ENCODE measurements at places on chromosomes 16 and 17.
A peak's percentile ranks its signal among the peaks of the same experiment; 100 is the strongest.

DNA sequence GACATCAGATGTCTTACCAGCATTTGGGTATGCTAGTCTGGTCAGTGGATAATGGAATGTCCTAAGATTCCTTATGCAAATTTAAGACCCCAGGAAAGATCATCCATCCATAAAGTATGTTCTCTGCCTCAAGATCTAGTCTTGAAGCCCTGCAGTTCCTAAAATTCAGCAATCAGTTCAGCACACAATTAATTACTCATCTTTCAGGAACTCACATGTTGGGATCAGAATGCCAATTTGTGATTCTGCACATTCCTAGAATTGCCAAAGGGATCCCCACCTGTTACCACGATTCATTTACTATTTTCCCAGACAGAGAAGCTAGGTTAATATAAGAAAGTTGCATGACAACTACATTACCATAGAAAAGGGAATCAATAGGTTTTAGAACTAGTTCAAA lies 3.2 kb downstream of the OR2C1 start:
- DNase-seq, result no peak

GRCh38 chr17:64214950-64215349 lies 48.1 kb downstream of the TEX2 start:
- DNase-seq, result no peak

GRCh38 chr17:79188048-79188447 lies 113.4 kb downstream of the ENGASE start:
- DNase-seq, result no peak

- DNase-seq, result no peak
These were observed 14.9 kb downstream of the CMTM4 start for GRCh38 chr16:66681676-66682075.

GRCh38 chr17:9760266-9760665 lies 31.1 kb downstream of the DHRS7C start:
- DNase-seq, result no peak

DNA sequence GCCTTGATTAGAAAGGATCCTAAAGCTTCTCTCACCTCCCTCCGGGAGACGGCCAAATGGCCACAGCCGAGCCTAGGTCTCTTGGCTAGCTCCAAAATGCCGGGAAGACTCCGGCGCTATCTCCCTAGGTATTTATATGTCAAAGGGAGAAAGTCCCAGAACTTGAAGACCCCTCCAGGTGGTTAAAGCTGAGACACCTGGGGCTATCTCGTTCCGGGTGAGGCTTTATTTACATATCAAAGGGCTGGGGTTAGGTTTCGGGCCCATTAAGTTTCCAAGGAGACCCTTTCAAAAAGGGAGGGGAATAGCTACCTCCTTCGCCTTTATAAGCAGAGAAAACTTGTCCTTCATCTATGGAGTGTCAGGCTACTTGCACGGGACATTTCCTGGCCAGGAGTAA lies 70.9 kb upstream of the KIFC3 start:
- no peak for DNase-seq

- DNase-seq, result peak; percentile 2
These were observed 541 bp downstream of the ACACA start for GRCh38 chr17:37405955-37406634.

GRCh38 chr16:89691231-89691985 lies 4.9 kb downstream of the CDK10 start:
- DNase-seq, result no peak

DNA sequence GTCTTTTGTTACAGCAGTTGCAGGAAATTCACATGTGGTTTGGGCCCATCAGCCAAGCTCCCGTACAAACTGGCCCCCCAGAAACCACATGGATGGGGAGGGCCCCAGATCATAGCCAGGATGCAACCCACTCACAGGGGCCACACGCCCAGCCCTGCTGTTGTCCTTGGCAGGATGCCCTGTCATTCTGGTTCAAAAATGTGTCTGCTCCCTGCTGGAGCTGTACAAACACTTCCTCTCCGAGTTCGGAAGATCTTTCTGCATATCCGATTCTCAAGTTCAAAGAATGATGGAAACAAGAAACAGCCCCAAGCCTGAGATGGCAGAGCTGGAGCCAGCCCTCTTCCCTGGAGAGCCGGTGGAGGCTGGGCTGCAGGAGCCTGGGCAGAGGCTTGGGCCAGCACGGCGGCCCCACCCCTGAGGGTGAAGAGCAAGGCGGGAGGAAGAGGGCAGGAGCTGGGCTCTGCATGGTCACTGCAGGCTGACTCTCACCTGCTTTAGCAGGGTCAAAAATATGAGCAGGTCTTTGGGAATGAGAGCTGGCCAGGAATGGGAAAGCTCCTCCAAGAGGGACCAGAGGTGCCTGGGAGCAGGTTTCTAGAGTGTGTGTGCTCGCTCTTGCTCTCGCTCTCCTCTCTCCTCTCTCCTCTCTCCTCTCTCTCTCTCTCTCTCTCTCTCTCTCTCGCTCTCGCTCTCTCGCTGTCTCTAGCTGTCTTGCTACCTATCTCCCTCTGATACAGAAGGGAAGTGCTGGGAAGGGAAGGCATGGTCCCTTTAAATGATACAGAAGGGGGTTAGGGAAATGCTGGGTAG lies 34.7 kb upstream of the ENPP7 start:
- DNase-seq, result no peak

- no peak for DNase-seq
These were observed 41.5 kb downstream of the CYB5B start for GRCh38 chr16:69465881-69466280.

GRCh38 chr17:74512624-74513091 lies 18.6 kb downstream of the CD300LB start:
- no peak for DNase-seq

- no peak for DNase-seq
These were observed 5.1 kb downstream of the ZFPM1 start for GRCh38 chr16:88458039-88458772.

- DNase-seq, result no peak
These were observed 1403.8 kb upstream of the GOT2 start for GRCh38 chr16:60137891-60138290.

GRCh38 chr16:82260212-82260795 lies 90.3 kb upstream of the MPHOSPH6 start:
- no peak for DNase-seq

DNA sequence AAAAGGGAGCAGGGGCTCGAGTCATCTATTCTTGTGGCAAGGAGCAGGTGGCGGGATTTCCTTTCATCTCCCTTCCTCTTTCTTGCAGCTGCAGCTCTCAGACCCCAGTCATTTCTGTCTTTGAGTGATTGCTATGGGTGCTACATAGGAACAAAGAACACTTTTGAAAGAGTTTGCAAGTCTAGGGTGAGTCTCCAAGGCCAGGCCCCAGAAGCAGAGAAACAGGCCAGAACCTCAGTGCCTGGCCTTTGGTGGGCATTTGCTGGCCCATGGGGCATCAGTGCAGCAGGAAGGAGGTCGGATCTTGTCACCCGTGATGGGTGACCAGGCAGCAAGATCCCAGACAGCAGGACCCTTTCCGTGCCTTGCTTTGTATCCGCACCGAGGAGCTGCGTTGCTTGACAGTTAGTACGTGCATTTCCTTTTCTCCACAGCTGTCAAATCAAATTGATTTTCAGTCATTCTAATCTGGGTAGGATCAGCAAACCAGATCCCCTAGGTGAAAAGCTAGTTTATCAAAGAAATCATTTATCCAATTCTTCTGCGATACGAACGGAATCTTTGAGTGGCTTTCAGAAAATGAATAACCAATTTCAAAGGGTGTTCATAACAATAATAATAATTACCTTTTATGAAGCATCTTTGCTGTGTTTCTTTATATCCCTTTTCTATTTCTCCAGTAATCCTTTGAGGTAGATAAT lies 244.6 kb upstream of the MAF start:
- DNase-seq, result no peak

GRCh38 chr17:35148144-35148543 lies 527 bp downstream of the UNC45B start:
- no peak for DNase-seq

DNA sequence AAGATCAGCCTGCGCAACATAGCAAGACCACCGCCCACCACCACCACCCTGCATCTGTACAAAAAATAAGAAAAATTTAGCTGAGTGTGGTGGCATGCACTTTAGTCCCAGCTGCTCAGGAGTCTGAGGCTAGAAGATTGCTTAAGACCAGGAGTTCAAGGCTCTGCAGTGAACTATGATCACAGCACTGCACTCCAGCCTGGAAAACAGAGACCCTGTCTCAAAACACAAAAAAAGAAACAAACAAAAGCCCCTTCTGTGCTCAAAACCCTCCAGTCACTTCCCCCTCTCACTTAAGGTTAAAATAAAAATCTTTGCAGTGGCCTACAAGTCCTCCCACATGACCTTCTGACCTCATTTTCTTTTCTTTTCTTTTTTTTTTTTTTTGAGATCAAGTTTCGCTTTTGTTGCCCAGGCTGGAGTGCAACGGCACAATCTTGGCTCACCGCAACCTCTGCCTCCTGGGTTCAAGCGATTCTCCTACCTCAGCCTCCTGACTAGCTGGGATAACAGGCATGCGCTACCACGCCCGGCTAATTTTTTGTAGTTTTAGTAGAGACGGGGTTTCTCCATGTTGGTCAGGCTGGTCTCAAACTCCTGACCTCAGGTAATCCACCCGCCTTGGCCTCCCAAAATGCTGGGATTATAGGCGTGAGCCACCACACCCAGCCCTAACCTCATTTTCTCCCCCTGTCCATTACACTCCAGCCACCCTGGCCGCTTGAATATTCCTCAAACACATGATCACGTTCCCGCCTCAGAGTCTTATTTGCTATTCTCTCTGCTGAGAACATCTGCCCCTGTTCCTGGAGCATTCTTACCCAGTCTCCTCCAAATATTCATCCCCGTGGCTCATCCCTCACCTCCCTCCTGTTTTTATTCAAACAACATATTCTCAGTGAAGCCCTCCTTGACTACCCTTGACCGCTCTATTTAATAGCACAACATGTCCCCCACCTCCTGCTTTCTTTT lies 126.6 kb upstream of the MED13 start:
- DNase-seq, result no peak

DNA sequence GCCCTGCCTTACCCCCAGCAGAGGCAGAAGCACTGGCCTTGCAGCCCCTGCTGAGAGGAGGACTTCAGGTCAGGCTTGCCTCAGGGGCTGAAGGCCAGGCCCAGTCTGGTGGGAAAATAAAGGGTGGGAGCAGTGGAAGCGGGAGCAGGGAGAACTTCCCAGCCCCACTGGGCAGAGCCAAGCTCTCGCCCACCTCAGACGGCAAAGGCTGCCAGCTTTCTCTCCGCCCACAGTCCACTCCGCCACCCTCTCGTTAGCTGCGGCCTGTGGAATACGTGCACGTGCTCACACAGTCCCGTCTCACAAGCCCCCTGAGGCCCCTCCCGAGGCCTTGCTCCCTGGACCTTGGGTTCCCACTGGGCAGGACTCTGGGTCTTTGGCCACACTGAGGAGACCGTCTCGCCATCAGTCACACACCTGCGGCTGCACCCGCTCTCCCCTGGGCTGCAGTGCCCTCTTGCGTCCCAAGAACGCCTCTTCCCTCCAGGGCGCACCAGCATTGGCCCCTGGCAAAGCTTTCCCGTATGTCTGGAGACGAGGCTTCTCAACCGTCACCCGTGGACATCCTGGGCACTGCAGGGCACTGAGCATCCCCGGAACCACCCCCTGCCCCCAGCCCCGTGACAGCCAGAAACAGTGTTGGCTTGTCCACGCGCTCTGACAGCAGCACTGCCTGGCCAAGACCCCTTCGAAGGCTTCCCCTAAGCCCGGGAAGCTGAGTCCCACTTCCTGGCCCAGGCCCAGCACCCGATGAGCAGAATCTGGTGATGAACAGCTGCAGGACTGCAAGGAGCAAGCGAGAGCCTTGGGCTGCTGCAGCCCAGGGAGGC lies 8.3 kb downstream of the MRPL28 start:
- DNase-seq, result no peak

- no peak for DNase-seq
These were observed 102.9 kb upstream of the TOX3 start for GRCh38 chr16:52649870-52650269.

- DNase-seq, result no peak
These were observed 21.6 kb downstream of the POLR3E start for GRCh38 chr16:22318690-22319358.

GRCh38 chr16:77721752-77722308 lies 484 bp upstream of the NUDT7 start:
- DNase-seq, result no peak

- no peak for DNase-seq
These were observed 36.0 kb upstream of the FBXO47 start for GRCh38 chr17:39002991-39003715.

DNA sequence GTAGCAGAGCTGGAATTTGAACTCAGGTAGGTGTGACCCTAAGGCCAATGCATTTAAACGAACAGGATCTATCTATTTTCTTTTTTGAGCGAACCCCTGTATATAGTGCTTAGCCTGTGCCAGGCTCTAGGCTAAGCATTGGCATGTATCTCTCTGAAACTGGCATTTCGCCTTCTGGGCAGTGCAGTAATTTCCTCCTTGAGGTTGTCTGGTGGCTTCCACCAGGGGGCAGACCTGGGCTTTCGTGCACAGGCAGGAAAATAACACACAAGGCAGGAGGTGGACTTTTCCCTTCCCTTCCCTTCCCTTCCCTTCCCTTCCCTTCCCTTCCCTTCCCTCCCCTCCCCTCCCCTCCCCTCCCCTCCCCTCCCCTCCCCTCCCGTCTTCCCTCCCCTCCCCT lies 34.4 kb upstream of the PRKCB start:
- peak; percentile 57 for DNase-seq

- DNase-seq, result no peak
These were observed 30.3 kb downstream of the CDK5R1 start for GRCh38 chr17:32516940-32517701.

- no peak for DNase-seq
These were observed 22.7 kb downstream of the AP2B1 start for GRCh38 chr17:35609831-35610230.

DNA sequence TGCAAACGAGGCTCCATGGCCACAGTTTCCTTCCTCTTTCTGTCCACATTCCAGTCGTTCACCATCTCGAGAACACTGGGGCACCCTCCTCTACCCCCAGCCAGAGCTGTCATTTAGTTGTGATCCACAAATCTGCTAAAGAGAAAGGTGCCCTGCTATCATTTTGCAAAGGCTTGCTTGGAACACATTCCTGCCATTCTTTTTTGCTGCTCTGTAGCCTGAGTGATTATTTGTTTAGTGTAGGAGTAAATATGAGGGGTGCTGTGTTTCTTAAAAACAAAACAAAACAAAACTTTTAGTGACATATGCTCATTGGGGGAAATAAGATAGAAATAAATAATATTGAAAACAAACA lies 166.7 kb downstream of the PRKCA start:
- DNase-seq, result no peak

DNA sequence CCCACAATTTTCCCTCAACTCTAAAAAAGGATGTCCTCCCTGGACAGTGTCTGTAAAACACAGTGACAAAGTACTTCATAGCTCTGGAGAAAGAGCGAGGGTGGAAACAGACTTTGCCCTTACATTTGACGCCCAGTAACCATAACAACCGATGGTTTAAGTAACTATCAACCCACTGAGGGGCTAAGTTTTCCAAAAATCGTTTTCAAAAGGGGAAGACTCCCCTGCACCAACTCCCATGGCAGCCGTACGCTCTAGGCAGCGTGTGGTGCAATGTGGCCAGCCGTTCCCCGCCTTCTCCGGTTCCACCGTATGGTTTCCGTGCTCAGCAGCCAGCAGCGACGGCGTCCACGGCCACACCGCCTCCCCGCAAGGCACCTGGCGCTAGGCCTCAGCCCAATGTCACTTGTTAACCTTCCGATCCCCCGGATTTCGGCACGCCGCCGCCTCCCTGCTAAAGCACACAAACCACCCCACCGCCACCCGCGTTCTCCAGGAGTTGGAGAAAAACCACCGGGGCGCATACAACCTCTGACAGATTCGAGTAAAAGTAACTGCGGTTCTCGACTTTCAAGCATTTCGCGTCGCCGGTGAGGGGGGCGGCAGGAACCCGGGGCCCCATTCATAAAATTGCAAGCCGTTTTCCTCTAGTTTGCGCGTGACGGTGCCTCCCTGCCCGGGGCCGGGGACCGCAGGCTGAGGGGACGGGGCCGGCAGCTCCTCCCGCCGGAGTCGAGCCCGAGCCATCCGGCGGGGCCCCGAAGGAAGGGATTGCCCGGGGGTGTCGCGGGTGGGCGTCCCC lies 661 bp downstream of the TEX2 start:
- DNase-seq, result peak; percentile 25

All from stimulated activated CD8-positive, alpha-beta memory T cell treated with anti-CD3 and anti-CD28 coated beads, Interleukin-4, amount 100 ng/mL, for 1 hour (primary cell).